Glomerular endothelial cell (primary cell): ENCODE measurements at places on chromosomes 6 and 20. TPM values are rescaled to one million over a fixed set of nuclear protein-coding genes. Genes with fewer than 3 reads are reported as not detected.

GRIK2 gene
- total RNA-seq: 0.39 and 5.7 TPM in 2 replicates

GRCh38 chr20:10453241-10453640 is 18.1 kb downstream of the SLX4IP start:
- no peak for DNase-seq

- no peak for DNase-seq
Measured at GRCh38 chr20:43988451-43988850, 73.8 kb downstream of the TOX2 start.

DNA sequence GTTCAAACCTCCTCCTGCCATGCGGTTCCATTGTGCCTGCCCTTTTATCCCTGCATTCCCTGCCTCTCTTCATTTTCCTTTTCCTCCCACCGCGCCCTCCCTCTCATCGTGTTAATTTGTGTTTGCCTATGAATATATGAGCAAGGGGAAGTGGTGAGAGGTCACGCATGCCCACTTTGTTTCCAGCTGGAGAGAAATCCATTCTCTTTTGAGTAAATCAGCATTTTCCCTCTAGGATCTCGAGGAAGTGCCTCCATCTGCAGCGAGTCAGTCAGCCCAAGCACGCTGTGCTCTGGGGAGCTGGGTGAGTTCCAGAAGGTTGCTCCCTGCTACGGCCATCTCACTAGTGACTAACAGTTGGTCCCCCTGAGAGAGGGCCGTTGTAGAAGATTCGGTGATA is 42.9 kb downstream of the CDH26 start:
- no peak for DNase-seq

- peak; percentile 7 for DNase-seq
Measured at GRCh38 chr6:44906761-44907160, 421.4 kb upstream of the RUNX2 start.

GRCh38 chr20:32538526-32538939 is 46.6 kb downstream of the NOL4L start:
- DNase-seq: no peak

- DNase-seq: no peak
Measured at GRCh38 chr20:1338096-1338495, 9.2 kb upstream of the SDCBP2 start.

TREML2 gene
- not detected in 2 replicates for total RNA-seq

BACH2 gene
- total RNA-seq: 0.87 and 1.2 TPM in 2 replicates

- DNase-seq: no peak
Measured at GRCh38 chr6:166555086-166555485, 31.4 kb downstream of the RAMACL start.

DNA sequence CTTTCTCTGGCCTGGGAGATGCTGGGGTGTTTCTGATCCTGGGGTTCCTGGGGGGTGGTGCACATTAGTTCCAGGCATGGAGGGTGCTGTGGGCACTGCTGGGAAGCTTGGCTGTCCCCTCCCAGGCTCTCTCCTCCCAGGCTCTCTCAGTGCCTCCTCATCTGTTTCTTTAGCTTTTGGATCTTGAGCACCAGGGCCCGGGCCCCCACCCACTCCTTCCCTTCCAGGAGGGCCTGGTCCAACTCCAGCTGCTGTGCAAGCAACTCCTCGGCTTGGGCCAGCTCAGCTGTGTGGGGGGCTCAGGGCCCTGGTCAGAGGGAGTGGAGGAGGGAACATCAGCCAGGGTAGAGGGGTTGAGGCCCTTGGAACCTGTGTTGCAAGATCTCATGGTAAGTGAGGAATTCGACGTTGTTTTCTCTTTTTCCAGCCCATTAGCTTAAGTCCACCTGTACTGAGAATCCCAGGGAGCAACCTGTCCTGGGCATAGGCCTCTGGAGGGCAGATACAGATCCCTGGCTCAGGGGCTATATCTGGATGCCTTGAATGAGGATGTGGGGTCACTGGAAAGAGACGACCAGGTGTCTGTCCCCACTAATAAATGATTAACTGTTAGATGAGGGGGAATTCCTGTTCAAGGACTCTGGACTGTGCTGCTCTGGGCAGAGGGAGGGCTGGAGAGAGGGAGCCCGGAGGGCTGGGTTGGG is 34.5 kb upstream of the HLA-A start:
- no peak for DNase-seq

COMMD7 gene
- total RNA-seq: 35.2 and 41.7 TPM in 2 replicates

DNA sequence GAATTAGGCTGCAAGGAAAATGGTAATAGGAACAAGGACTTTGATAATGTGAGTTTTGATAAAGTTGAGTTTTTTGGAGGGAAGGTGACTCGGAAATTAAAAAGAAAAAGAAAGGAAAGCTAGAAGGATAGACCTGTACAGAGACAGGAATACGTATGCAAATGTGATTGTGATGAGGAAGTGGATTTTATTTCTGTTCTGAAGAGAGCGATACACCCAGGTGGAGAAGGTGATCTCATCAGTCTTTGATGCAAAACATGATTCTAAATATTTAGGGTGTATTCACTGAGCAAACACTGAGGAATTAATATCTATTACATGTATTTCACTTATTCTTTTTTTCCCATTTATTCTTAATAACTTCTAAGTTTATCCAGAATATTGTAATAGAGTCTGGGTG is 9.2 kb upstream of the PLEKHG1 start:
- DNase-seq: no peak

HLA-DPA1 gene
- 7.3 and 12.8 TPM in 2 replicates for total RNA-seq

- DNase-seq: no peak
Measured at GRCh38 chr6:169958510-169958909, 207.1 kb downstream of the ERMARD start.

RPL7L1 gene
- 93.3 and 108 TPM in 2 replicates for total RNA-seq

DNA sequence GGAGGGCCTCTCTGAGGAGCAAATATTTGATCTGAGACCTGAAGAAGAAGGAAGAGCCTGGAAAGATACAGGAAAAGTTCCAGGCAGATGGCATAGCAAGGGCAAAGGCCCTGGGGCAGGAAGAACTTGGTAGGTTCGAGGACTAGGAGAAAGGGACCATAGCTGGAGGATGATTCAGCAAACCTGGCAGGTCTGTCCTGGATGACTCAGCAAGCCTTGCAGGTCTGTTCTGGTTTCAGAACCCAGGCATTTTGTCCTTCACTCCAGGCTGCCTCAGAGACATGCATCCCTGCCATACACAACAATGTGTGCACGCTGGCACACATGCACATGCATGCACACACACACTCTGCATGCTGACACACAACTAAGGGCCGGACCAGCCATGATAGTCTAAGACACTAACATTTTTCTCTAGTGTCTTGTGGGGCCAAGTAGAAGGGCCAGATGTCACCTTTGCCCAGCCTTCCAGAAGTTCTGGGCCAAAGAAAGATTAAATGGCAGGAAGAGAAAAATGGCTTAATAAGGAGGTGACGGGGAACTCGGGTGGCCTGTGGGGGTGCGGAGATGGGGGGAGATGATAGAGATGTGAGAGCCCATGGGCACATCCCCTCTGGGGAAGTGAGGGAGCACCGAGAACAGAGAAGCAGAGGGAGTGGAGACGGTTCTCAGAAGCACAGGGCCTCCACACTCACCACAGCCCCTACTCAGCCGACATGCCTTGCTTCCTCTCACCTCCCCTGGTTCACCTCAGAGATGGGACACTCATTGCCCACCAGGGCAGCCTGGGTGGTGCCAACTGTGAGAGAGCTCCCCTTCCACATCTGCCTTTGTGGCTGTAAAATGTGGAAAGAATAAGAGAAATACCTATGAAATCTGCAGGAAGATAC is 15.4 kb upstream of the TRIB3 start:
- no peak for DNase-seq

SIRPB1 gene
- 4.1 and 5.0 TPM in 2 replicates for total RNA-seq

- no peak for DNase-seq
Measured at GRCh38 chr6:29466241-29466640, 9.3 kb downstream of the OR2H1 start.

GRCh38 chr20:37535443-37536132 is 7.9 kb upstream of the BLCAP start:
- DNase-seq: no peak

TFAP2C gene
- total RNA-seq: 0.10 and 0.35 TPM in 2 replicates

DNA sequence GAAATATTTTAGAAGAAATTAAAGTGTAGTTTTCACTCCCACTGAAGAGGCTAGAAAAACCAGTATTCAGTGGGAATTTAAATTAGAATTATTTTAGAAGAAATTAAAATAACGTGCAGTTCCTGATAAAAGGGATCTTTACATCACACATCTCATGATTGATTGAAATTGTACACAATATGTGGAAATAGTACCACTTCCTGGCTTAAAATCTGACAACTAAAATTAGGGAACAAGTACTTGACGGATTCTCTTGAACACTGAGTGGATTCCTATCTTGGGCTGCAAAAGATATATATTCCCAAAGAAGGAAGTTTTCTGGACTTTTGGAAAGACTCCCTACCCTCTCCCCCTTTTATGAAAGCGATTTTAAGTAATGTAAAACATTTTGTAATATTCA is 14.6 kb upstream of the MTCL3 start:
- no peak for DNase-seq

BHLHE23 gene
- total RNA-seq: not detected in 2 replicates

DNA sequence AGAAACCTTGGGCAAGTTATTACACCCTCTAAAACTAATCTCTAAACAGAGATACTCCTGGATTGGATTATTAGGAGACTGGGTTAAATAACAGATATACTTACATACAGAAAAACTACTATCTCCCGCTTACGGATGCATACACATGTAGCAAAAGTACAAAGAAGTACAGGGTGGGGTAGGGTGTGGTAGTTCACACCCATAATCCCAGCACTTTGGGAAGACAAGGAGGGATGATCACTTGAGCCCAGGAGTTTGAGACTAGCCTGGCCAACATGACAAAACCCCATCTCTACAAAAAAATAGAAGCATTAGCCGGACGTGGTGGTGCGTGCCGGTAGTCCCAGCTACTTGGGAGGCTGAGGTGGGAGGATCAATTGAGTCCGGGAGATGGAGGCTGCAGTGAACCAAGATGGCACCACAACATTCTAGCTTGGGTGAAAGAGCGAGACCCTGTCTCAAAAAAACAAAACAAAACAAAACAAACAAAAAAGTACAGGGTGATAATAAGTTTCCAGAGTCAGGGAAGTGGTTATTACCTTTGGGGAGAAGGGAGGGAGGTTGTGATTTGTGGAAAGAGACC is 8.1 kb downstream of the PIM1 start:
- no peak for DNase-seq

EGFL8 gene
- total RNA-seq: 6.1 and 7.1 TPM in 2 replicates

DNA sequence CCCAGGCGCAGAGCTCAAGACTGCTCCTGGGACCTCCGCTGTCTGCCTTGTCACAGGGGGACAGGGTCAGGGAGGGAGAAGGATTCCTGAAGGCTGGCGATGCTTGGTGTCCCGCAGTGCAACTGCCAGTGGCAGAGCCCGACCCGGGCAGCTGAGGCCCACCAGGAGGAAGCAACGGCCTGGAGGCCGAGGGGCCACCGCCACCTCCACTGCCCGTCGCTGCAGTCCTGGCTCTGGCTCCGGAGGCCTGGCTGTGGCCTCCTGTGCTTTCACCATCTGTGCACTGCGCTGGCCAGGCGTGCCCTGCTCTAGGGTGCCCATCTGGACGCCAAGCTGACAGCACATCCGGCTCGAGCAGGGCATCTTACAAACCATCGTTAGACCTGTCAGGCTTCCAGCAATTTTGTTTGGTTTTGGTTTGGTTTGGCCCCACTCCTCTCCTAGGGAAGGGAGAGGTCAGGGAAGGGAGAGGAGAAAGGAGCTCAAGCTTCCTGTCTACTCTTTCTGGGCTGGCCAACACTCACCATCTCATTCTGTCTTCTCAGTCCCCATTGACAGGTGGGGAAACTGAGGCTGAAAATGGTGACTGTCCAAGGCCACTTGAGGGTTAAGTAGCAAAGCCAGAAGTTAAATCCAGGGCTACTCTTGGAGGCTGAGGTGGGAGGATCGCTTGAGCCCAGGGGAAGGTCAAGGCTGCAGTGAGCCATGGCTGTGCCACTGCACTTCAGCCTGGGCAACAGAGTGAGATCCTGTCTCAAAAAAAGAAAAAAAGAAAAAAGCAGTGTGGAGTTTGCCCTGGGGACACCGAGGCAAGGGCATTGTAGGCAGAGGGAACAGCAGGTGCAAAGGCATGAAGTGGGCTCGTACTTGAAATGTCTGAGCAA is 37.7 kb upstream of the NOL4L start:
- DNase-seq: no peak

- DNase-seq: no peak
Measured at GRCh38 chr6:22024973-22025467, 271.8 kb downstream of the PRL start.

PRL gene
- not detected in 2 replicates for total RNA-seq

GRCh38 chr6:43307451-43308100 is 1.1 kb downstream of the CRIP3 start:
- DNase-seq: no peak

- no peak for DNase-seq
Measured at GRCh38 chr6:119012521-119012920, 65.9 kb downstream of the FAM184A start.

DNA sequence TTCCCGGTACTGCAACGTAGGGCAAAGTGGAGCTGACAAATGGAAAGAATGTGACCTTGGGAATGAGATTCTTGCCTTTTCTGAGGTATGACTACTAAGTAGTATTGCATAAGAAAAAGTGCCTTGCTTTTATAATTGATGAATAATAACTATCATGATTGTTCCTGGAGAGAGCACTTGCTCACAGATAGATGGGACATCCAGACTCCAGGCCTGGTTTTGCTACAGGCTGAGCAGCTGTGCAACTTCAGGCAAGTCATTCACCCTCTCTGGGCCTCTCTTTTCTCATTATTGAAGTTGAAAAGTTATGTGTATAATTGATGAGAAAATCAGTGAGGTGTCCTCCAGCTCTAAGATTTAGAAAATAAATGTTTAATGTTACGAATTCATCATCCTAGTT is 53.6 kb upstream of the MBOAT1 start:
- no peak for DNase-seq

PRDM1 gene
- total RNA-seq: 3.8 and 11.7 TPM in 2 replicates

DNA sequence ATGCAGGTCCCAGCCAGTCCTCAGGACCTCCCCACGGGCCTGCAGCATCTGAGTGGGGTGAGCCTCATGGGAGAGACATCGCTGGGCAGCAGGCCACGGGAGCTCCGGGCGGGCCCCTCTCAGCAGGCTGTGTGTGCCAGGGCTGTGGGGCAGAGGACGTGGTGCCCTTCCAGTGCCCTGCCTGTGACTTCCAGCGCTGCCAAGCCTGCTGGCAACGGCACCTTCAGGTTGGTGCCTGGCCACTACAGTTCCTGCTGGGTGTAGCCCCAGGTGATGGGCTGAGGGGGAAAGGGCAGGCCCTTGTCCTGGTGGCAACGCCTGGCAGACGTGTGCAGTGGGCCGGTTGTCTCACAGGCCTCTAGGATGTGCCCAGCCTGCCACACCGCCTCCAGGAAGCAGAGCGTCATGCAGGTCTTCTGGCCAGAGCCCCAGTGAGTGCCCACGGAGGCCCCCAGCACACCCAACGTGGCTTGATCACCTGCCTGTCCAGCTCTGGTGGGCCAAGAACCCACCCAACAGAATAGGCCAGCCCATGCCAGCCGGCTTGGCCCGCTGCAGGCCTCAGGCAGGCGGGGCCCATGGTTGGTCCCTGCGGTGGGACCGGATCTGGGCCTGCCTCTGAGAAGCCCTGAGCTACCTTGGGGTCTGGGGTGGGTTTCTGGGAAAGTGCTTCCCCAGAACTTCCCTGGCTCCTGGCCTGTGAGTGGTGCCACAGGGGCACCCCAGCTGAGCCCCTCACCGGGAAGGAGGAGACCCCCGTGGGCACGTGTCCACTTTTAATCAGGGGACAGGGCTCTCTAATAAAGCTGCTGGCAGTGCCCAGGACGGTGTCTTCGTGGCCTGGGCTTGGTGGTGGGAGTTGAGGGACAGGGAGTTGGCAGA is 787 bp upstream of the TNFRSF6B start:
- DNase-seq: no peak
